ENCODE measurements at places on chromosomes 16 and 17. TPM values are rescaled to one million over a fixed set of nuclear protein-coding genes. Genes with fewer than 3 reads are reported as not detected.

DNA sequence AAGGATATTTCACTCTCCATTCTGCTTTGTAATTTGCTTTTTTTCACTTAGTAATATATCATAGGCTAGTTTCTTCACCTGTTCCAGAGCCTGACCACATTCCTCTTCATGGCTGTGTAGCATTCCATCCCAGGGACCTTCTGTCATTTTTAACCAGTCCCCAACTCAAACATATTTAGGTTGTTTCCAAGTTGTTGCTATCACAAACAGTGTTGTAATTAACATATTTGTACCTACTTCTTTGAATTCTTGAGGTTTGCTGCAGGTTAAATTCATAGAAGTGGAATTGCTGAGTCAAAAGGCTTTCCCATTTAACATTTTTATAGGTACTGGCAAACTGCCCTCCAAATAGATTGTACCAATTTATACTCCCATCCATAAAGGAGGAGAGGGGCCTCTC, 65.1 kb upstream of the MED9 start:
- H3K36me3 ChIP-seq: no peaks in the 10 kb centered on the region
- no peak overlapping the region for H3K27ac ChIP-seq
- H3K27me3 ChIP-seq: no peaks in the 10 kb centered on the region
- DNase-seq: no peak

DNA sequence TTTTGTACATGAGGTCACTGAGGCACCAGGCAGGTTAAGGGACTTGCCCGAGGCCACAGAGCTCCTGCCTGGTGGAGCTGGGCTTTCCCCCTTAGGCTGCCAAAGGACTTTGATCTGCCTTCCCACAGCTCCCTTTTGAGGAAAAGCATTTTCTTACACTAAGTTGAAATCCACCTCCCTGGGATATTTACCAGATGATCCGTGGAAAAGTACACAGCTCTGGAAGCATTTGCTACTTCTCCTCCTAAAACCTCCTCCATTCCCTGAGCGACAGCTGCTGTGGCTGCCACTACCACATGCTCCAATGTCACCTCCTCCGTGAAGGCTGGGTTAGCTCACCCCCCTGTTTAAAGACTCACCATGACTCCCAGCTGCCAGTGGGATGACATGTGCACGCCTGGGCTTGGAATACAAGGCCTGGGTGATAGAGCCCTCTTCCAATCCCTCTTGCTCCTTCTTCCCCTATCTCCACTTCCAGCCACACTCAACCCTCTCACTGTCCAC, 1.2 kb upstream of the MPRIP start:
- no peaks in the 10 kb centered on the region for H3K4me1 ChIP-seq
- H3K36me3 ChIP-seq: no peaks in the 10 kb centered on the region
- peak overlapping the region; percentile 13 for H3K27ac ChIP-seq

DNA sequence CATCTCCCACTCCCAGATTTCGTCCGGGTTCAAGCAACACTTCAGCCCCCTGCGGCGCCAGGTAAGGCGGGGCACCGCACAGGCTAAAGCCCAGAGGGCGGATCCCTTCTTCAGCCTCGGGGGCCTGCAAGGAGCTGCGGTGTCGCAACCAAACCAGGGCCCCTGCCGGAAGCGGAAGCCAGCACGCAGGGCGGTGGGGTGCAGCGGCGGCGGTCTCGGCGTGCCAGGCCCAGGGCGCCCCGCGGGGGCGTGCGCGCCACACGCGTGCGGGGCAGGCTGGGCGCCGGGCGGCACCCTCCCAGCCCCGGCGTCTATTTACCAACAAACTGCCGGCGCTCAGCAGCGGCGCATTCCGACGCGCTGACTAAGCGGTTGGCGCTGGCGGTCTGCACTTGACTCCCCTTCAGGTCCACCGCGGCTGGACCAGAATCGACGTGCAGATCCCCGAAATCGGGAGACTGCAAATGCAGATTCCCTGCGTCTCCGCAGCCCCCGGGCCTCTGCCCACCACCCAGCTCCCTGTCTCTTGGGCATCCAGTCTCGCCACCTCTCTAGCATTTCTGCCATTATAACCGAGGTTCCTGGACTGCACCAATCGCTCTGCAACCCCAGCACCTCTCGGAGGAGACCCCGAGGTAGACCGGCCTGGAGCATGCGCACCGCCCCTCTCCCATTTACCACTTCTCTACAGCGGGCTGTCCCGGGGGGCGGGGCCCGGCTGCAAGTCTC, 421 bp upstream of the DLX4 start:
- H3K36me3 ChIP-seq: no peaks in the 10 kb centered on the region
- no peak overlapping the region for H3K27ac ChIP-seq
- peaks cover 25% of the 10 kb centered on the region for H3K27me3 ChIP-seq
- no peaks in the 10 kb centered on the region for H3K4me1 ChIP-seq
- no peak for DNase-seq

- H3K4me1 ChIP-seq: no peaks in the 10 kb centered on the region
- DNase-seq: no peak
- no peak overlapping the region for H3K4me3 ChIP-seq
- no peaks in the 10 kb centered on the region for H3K27me3 ChIP-seq
Observed at GRCh38 chr17:2383628-2384167, 17.2 kb downstream of the MNT start.

Gene UBALD2
- total RNA-seq: 13.0 TPM

Gene RRAD
- 7.7 TPM for total RNA-seq

Gene CFAP97D1
- 0.16 TPM for total RNA-seq
